Kidney (tissue), 22 donors: ENCODE measurements at places on chromosomes 5 and 9.

GRCh38 chr5:152331718-152332117 is 73.4 kb downstream of the NMUR2 start:
- no peak for DNase-seq

GRCh38 chr9:88949961-88950340 is 41.3 kb upstream of the S1PR3 start:
- DNase-seq = no peak

DNA sequence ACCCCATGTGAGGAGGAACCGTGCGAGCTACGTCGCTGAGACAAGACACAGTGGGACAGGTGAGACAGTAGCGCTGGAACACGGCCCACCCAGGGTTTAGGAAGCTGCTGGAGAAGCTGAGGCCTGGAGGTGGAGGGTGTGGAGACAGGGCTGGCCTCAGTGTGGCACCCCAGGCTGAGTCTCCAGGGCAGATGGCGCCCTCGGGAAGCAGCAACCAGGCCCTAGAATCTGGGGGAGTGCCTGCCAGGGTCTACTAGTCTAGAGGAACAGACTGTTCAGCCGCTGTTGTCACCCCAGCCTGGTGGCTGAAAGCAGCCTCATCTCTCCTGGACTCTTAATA is 4.6 kb upstream of the TERT start:
- DNase-seq = peak; percentile 64

GRCh38 chr9:4320021-4320420 is 20.2 kb upstream of the GLIS3 start:
- DNase-seq = no peak

DNA sequence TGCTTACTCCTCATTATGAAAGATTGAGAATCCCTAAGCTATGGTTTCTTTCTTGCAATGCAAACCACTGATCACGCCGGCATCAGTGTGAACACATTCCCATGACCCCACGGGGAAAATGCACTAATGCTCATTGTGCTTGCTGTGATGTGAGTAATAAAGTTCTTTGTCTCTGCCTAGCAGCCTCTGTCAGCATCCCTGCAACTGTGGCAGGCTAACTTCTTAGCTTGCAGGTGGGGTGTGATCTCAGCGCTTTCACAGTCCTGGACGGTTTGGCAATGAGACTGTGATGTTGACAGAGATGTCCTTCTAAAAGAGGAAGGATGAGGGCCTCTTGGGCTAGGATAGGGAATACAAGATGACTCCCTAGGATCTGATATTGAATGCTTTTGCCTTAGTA is 1218.7 kb downstream of the EFNA5 start:
- DNase-seq = no peak

GRCh38 chr9:80951675-80952074 is 737.7 kb downstream of the TLE1 start:
- no peak for DNase-seq

DNA sequence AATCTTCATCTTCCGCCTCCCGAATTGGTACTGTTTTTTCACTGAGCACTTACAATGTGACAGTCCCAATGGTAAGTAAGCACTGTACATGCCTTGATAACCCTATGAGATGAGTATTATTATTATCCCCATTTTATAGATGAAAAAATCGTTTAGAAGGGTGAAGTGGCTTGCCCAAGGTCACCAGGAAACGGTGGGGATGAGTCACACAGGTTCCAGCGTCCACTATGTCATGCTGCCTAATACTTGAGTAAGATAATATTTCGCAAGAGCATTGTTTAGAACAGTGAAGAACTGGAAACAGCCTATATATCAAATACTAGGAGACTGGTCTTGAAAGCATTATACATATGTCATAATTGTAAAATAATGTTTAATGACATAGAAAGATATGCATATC is 12.9 kb downstream of the HAND1 start:
- DNase-seq = no peak
